ENCODE measurements at places on chromosomes 2 and 18.

DNA sequence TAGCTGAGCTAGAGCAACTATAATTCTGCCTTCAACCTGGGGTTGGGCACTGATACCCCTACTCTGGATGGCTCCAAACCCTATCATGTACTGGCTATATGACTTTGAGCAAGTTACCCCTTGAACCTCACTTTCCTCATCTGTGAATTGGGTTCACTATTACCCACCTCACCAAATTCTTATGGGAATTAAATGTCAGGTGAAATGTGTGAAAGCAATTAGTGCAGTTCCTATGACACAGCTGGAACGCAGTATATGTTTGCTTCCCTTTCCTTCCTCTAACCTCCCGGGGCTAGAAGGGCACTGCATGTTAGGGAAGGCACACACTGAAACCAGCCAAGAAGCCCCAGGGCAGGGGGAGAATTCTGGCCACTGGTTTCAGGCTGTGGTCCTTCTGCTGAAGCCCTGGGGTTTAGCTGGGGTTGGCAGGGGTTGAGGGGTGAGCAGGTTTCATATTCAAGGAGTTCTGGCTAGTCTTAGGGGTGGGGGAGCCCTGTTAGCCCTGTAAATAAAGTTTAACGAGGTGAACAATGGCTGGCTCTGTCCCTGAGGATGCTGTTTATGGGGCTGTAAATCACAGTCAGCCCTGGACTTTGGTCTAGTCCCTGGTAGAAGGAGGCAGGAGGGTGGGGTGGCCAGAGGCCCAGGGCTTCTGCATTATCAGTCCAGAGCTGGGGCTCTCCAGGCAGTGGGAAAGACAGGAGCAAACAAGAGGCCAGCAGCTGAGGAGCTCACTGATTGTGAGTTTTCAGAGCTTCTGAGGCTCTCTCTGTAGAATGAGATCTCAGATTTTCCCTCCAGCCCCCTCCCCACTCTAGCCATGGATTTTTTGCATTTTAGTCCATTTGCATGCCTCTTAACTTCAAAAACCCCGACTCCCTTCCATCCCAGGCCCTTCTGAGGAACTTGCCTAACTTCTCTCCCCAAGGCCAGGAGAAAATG is 8.0 kb downstream of the PKDCC start:
- DNase-seq = no peak

- no peak for DNase-seq
Observed at GRCh38 chr2:194424683-194425209, 1232.3 kb upstream of the SLC39A10 start.

- no peak for DNase-seq
Observed at GRCh38 chr2:147076634-147077033, 768.2 kb upstream of the ACVR2A start.

DNA sequence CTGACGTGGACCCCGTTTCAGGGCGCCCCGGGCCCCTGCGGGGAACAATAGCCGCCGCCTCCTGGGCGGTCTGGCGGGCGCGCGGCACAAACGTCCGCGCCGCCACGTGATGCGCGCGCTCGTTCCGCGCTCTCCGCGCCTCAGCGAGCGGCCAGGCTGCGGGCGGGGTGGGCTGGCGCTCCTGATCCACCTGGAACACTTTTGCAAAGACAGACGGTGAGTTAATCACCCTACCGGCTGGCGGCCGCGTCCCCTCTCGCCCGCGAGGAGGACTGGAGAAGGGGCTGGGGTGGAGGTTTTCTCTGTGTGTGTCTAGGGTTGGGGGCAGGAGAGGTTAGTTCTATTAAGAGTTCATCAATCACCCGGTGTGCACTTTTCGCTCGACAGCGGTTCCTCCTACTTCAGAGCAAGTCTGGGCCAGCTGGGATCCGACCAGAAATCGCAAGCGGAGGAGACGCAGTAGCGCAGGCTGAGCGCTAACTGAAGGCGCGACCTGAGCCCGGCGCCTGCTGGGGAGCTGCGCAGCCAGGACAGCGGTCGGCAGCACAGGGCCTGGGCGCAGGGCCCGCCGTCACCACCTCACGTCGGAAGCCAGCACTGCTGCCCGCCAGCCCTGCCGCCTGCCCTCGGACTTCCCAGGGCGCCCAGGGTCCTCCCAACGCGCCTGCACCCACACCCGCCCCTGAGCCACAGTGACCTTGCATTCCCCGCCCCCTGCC is 10.3 kb upstream of the HOXD1 start:
- peak; percentile 84 for DNase-seq

GRCh38 chr18:49031511-49032188 is 80.9 kb upstream of the SMAD7 start:
- DNase-seq = no peak

- peak; percentile 97 for DNase-seq
Observed at GRCh38 chr2:134411828-134412638, 158.2 kb downstream of the MGAT5 start.

GRCh38 chr18:79438089-79438897 is 42.6 kb downstream of the NFATC1 start:
- no peak for DNase-seq

DNA sequence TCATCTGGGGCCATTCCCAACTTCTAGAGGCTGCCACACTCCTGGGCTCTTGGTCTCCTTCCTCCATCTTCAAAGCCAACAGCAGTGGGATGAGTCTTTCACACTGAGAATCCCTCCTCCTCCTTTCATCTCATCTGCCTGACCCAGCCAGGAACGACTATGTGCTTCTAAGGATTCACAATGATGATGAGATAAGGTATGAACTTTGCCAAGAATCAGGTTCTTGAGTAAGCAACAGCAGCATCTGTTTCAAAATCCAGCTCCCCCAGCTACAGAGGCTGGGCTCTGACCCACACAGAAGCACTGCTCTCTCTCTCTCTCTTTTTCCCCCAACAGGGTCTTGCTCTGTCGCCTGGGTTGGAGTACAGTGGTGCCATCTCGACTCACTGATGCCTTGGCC is 46.4 kb downstream of the TIMM21 start:
- DNase-seq = no peak

DNA sequence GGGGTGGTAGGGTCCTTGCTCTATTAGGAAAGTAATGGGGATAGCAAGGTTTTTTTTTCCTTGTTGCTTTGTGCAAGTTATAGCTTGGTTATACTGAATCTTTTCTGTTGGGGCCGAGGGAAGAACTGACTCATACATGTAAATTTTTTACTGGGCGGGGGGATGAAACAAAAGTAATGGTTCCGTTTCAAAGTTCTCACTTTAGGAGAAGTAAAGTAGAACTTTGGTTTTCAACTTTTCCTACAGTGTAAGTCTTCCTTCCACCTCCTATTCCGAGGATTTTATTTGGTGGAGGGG is 1.1 kb downstream of the AFTPH start:
- no peak for DNase-seq

GRCh38 chr2:182949572-182950189 is 83.2 kb upstream of the FRZB start:
- peak; percentile 69 for DNase-seq

- no peak for DNase-seq
Observed at GRCh38 chr2:147137711-147138110, 707.1 kb upstream of the ACVR2A start.

DNA sequence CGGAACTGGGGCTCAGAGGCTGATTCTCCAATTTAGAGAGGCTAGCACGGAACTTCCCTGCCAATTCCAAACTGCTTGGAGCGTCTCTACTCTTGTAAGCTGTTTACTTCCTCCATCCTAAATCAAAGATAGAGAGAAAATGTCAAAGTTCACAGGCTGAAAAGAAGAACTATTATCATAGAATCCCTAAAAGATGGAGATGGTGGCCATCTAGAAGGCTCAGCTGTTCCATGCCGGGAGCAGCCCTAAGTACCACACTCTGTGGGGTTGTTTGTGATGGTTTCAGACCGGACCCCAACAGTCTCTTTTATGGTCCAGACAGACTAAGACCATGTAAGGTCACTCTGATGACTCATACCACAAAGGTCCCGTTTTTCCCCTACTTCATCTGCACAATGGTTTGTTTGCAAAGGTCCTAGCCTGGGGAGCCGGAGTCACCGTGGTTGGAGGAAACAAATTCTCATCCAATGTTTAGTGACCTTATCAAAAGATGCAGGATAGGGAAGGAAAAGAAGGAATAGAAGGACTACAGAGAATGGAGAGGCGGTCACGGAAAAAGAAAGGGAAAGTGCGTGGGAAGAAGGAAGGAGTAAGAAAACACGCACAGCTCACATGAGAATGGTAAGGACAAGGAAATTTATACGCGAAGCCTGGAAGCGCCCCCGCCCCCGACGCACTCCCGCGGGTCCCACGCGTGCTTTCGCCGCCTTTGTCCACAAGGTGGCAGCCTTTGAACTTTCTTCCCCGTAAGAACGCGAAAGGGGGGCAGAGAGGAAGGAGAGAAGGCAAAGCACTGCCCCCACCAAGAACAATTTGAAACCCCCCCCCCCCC is 453 bp upstream of the ANTXR1 start:
- peak; percentile 86 for DNase-seq

DNA sequence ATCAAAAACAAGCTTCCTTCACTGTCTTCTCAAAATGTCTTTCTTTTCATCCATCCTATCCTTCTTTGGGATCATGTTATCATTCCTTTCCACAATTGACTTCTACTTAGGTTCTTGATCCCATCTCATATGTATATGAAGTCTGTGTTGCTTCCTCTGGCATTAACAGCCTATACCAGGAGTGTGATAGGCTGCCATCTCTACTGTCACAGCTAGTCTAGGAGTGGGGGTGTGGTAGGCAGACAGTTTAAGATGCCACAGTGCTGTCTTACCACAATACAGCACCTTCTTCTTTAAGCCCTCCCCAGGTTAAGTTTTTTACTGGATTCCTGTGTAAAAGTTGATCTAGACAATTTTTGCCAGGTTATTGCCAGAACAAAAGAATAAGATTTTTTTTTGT is 3.7 kb upstream of the HTR2B start:
- no peak for DNase-seq

DNA sequence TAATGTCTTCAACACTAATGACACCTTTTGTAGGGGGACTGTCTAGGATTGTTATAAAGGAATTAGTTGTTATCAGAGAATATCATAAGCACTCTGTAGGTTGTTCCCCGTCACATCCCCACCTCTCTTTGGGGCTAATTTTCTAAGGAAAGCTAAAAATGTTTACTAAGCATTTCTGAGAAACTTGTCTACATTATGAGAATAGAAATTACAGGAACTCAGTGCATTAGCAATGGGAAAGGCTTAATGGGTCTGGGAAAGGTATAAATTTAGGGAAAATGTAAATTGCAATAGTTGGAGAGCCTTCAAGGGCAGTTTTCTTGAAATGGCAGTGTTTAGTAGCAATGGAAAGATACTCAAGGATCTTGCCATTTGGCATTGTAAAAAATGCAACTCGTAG is 257.2 kb upstream of the NRP2 start:
- no peak for DNase-seq

DNA sequence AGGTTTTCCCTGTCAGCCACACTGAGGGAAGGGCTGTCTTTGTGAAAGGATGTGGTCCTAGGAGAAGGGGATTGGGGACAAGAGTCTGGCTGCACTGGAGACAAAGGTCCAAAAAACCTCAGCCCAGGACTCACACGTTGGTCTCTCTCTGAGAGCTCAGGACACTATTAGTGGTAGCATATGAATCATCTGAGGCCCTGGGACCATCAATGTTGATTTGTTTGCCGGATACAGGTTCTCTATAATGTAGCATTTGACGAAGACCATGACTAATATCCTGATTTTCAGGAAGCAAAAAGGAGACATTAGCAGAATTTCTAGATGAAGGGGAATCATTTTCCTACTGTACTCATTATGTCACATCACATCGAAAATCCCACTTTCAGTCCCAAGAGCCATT is 22.2 kb upstream of the DNAH6 start:
- DNase-seq = no peak

- DNase-seq = no peak
Observed at GRCh38 chr2:188596054-188596453, 304.4 kb downstream of the GULP1 start.

DNA sequence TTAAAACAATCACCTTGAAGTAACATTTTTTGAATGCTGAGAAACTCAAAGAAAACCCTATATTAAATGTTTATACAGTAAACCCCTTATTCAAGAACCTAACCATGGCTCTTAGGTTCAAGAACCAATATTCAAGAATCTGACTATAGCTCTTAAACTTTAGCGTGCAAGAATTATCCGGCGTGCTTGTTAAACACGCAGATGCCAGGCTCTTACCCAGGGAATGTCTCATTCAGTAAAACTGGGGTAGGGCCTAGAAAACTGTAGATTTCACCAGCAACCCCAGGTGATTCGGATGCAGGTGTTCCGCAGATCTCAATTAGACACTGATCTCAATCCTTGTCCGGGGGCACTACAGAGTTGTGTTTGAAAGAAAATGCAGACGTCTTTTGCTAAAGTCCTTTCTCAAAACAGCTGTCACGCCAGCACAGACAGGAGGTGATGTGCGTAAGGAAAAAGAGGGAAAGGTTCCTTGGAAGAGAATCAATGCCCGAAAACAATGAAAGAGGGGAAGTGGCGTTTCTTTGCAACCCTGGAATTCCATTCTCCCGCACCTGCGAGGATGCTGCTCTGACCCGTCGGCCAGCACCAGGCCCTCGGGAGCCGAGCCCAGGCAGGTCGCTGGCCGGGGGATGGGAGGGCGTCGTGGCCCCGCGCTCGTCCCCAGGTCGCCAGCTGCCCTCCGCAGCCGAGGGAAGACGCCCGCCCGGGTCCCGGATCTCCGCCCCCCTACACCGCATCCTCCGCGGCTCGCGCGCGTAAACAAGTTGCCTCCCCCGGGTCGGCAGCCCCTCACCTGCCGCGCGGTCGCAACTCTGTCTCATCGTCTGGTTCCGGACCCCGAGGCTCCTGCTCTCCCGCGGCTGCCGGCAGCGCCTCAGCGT is 851 bp downstream of the EIF2AK3 start:
- peak; percentile 36 for DNase-seq

DNA sequence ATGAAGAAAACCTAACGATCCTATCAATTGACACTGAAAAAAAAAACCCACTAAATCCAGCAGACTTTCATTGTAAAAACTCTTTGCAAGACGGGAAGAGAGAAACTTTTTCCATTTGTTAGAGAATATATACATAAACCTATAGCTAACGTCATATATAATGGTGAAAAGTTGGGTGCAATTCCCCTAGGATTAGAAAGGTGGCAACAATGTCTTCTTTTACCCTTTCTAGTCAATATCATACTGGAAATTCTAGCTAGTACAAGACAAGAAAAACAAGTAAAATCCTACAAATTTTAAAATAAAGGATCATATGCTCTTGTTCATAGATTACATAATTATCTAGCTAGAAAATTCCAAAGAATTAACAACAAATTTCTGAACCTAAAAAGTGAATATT is 1596.5 kb upstream of the LRRTM1 start:
- no peak for DNase-seq

DNA sequence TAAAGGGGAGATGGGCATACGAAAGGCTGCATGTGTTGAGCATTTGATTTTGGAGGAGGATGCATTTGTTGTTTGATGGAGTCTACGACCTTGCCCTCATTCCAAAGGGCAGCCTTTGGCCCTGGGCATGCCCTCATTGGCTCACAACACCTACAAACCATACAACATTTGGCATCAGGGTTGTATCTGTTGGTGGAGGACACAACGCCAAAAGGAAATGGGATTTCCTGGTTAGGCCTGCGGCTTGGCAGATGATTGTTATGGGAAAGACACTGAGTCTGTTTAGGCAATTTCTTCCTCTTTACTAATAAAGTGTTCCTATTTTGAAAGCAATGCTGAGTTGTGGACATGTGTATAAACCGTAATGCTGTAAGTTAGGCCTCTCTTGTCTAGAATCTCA is 246.9 kb downstream of the LDLRAD4 start:
- DNase-seq = no peak

GRCh38 chr2:172373076-172373475 is 54.3 kb upstream of the ITGA6 start:
- no peak for DNase-seq
